AG10803 (cell line): ENCODE measurements at places on chromosomes 13 and 19.
A peak's percentile ranks its signal among the peaks of the same experiment; 100 is the strongest.

DNA sequence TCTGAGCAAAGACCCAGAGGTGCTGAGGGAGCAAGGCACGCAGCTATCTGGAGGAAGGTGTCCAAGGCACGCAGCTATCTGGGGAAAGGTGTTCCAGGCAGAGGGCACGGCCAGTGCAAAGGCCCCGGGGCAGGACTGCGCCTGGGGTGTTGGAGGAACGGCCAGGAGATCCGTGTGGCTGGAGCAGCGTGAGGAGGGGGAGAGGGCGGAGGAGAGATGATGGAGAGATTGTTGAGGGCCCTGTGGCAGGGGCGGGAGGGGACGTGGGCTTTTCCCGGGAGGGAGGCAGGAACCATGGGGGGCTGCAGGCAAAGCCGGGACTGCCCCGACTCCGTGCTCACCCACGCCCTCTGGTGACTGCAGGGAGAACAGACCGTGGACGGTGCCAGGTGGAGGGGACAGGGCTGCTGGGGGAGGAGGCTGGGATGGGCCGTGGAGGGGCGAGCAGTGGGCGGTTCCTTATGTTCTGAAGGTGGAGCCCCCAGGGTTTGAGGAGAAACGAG, 13.3 kb upstream of the MISP start:
- peak; percentile 9 for DNase-seq

DNA sequence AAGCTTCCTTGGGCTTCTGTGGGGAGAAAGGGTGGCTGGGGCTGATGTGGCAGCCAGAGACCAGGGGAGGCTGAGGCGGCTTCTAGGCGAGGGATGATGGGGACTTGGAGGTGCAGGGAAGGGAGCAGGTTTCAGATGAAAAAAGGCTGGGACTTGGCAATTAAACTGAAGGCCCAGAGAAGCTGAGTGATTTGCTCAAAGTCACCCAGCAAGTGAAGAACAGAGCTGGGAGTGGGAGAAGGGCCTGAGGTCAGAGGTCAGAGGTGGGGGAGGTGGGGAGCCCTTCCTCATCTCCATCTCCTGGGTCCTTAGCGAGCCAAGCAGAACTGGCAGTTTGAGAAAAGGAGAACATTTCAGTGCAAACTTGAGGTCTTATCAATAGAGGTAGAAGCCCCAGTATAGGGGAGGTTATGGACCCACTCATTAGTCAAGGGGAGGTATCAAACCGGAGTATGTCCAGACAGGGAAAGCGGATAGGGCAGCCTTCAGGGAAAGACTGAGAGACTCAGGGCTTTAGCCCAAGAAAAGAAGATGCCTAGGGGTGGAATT, 49.6 kb upstream of the NFIC start:
- no peak for DNase-seq

DNA sequence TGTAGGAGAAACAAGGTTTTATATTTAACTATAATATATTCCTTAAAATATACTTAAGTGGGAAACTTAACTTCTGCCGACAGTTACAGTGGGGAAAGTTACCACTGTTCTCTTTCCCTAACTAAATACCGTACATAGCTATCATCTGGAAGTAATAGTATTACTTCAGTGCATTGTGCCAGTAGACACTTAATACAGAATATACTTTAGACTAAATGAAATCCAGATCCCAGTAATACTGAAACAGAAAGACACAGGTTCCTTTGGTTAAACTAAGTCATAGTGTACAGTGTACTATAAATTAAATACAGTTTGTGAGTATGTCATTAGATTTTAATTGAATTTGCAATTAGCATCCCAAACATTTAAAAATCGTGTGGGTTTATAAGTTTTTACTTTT, 107.5 kb downstream of the PCCA start:
- DNase-seq: peak; percentile 34

DNA sequence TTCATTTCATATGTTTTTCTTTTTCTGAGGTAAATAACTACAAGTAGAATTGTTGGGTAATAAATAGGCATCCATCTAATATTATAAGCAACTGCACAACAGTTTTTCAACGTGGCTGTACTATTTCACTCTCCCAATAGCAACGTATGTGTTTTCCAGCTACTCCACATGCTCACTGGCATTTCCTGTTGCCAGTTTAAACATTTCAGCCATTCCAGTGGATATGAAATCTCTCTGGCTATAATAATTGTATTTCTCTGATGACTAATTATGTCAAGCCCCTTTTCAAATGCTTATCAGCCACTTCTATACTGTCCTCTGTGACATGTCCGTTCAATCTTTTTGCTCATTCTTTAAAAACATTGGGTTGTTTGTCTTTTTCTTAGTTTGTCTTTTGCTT, 26.8 kb upstream of the ALOX5AP start:
- DNase-seq: peak; percentile 64

DNA sequence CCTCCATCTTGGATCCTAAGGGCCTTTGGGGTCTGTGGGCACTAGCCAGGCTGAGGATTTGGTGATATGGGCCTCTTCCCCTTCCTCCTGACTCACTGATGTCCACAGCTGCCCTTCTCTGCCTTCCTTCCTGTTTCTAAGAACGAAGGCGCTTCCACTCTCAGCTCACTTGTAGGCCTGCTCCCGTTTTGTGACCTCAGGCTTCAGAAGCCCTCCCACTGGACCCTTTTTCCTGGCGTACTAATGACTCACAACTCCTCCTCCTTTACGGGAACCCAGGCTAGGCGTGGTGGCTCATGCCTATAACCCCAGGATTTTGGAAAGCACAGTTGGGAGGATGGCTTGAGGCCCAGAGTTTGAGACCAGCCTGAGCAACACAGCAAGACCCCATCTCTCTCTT, 55.6 kb downstream of the TMED1 start:
- DNase-seq: peak; percentile 24

DNA sequence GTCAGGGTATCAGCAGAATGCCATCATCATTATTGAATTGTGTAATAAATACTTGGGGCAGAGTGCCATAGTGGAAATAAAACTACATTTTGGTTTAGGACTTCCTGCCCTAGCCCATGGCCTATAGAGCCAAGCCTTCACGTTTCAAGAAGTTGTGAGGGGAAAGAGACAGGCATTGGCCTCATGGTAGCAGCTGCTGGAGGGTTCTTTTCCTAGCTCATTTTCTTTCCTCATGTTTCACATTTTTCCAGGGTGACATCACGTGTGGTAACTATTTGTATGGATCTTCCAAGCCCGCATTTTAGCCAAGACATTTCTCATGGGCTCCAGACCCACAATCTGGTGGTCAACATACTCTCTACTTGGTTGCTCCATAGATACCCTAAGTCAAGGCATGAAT, 80.4 kb downstream of the LRCH1 start:
- peak; percentile 91 for DNase-seq

GRCh38 chr19:46691948-46692347, 25.0 kb downstream of the PRKD2 start:
- no peak for DNase-seq

GRCh38 chr19:57016076-57016475, 103.7 kb upstream of the USP29 start:
- DNase-seq: no peak
